T-helper 17 cell (primary cell): ENCODE measurements at places on chromosomes 6 and 20. TPM values are rescaled to one million over a fixed set of nuclear protein-coding genes. Genes with fewer than 3 reads are reported as not detected.

Gene SLC9A8
- total RNA-seq: 42.4 TPM

- no peak for DNase-seq
- no peaks in the 10 kb centered on the region for H3K27me3 ChIP-seq
- H3K27ac ChIP-seq: peak overlapping the region; percentile 21
- H3K36me3 ChIP-seq: peaks cover 14% of the 10 kb centered on the region
- H3K4me3 ChIP-seq: no peak overlapping the region
- peaks cover 30% of the 10 kb centered on the region for H3K4me1 ChIP-seq
These were observed 41.0 kb upstream of the EMILIN3 start for GRCh38 chr20:41407607-41408006.

Gene CEP85L
- total RNA-seq: 87.6 TPM

DNA sequence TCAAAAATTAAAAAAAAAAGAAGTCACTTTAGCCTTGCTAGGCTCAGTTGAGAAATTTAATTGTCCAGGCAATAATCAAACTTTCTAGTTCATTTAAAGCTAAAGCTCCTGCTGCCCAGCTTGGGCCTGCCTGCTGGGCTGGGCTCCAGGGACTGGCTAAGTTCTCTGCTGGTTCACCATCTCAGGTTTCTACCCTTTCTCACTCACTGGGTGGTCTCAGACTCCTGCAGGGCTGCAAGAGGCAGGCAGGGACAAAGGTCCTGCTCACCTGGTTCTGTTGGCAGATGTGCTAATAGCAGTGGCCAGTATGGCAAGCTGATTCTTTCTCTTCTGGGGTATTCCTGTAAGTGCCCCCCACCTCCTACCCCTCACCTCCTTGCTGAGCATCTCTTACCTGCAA lies 21.2 kb upstream of the RTF2 start:
- no peak for DNase-seq
- H3K27me3 ChIP-seq: no peaks in the 10 kb centered on the region
- H3K27ac ChIP-seq: peak overlapping the region; percentile 24
- no peak overlapping the region for H3K4me3 ChIP-seq
- H3K4me1 ChIP-seq: peaks cover 12% of the 10 kb centered on the region

GRCh38 chr6:74117113-74117512 lies 421.1 kb downstream of the CD109 start:
- H3K4me1 ChIP-seq: no peaks in the 10 kb centered on the region
- no peak for DNase-seq
- no peak overlapping the region for H3K4me3 ChIP-seq

GRCh38 chr20:41483553-41483930 lies 116.9 kb upstream of the EMILIN3 start:
- H3K4me3 ChIP-seq: no peak overlapping the region
- H3K27ac ChIP-seq: no peak overlapping the region
- peaks cover 19% of the 10 kb centered on the region for H3K4me1 ChIP-seq

Gene B3GAT2
- total RNA-seq: not detected

DNA sequence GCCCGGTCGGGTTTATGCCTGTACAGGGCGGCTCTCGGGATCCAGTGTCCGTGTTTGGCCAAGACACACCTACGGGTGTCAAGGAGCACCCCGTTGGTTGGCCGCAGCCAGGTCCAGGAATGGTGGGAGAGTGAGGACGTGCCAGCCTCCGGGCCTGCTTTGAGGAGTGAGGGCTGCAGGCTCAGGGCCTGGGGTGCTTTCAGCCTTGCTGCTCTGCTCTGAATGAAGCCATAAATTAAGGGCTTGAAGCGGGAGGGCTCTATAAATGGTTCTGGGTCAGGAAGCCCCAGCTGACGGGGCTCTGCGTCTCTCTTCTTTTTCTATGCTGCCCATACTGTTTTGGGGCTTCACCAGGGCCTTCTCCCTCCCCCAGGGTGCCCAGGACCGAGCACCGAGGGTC lies 15.1 kb downstream of the GATA5 start:
- H3K27ac ChIP-seq: no peak overlapping the region
- H3K27me3 ChIP-seq: peaks cover 15% of the 10 kb centered on the region
- no peaks in the 10 kb centered on the region for H3K4me1 ChIP-seq
- DNase-seq: no peak
- H3K36me3 ChIP-seq: no peaks in the 10 kb centered on the region

Gene PDE7B
- total RNA-seq: 0.18 TPM

Gene SPO11
- total RNA-seq: not detected
